T-helper 2 cell treated with Interferon-gamma antibody and Interleukin-4, amounts not matched to agents 100 ng/mL and 5 ng/mL, for 36 hours (primary cell): ENCODE measurements at places on chromosomes 4 and X. TPM values are rescaled to one million over a fixed set of nuclear protein-coding genes. Genes with fewer than 3 reads are reported as not detected.

Gene GPR34
- total RNA-seq, result 0.14 TPM in 1 of 2 replicates, not detected in the other

Gene ADAMTS3
- total RNA-seq, result not detected in 2 replicates

Gene GLRB
- total RNA-seq, result not detected in 2 replicates

Gene SSX4B
- total RNA-seq, result not detected in 2 replicates

Gene AFM
- total RNA-seq, result not detected in 2 replicates

Gene CNKSR2
- 10.7 TPM in 2 replicates for total RNA-seq

Gene PCDH19
- total RNA-seq, result not detected in 2 replicates

Gene S100G
- total RNA-seq, result not detected in 2 replicates

Gene AMTN
- not detected in 2 replicates for total RNA-seq

Gene USP26
- total RNA-seq, result not detected in 2 replicates

Gene SCRG1
- total RNA-seq, result not detected in 2 replicates

Gene CFAP99
- not detected in 2 replicates for total RNA-seq

Gene NPY2R
- not detected in 2 replicates for total RNA-seq

Gene ABLIM2
- 0.09 and 0.43 TPM in 2 replicates for total RNA-seq
